ENCODE measurements at places on chromosomes 4 and X.

GRCh38 chr4:166280642-166281041 is 407.6 kb downstream of the TLL1 start:
- no peak for DNase-seq

DNA sequence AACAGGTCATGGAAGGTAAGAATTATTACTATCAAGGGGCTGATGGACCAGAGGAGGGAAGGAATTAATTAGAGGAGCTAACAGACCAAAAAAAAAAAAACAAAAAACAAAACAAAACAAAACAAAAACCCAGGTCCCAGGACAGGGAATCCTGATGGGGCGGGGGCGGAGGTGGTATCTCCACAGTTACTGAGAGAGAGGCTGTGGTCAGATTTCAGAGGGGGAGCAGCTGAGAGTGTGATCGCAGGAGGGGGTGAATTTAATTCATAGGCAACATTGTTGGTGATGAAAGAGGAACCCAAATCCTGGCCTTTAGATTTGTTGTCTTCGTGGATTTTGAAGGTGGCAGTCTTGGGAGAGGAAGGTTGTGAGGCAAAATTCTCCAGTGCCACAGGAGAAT is 389.4 kb downstream of the UNC5C start:
- DNase-seq, result no peak

DNA sequence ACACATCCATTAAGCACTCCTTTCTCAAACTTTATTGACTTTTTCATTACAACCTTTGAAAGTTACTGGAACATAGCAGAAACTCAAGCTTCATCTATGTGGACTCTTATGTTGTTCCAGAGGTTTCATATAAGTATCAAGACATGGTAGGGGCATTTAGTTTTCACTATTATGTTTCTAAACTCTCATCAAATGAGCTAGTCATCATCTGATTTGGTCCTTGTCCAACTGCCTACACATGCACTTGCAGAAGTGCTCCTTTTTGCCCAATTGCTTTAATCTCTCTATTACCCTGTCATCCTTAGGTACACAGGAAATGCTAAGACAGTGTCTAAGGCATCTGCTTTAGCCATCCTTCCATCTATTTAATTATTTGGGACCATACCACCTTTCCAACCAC is 42.2 kb upstream of the EPGN start:
- DNase-seq, result no peak

GRCh38 chrX:140765043-140765784 is 55.7 kb downstream of the LINC00632 start:
- no peak for DNase-seq

DNA sequence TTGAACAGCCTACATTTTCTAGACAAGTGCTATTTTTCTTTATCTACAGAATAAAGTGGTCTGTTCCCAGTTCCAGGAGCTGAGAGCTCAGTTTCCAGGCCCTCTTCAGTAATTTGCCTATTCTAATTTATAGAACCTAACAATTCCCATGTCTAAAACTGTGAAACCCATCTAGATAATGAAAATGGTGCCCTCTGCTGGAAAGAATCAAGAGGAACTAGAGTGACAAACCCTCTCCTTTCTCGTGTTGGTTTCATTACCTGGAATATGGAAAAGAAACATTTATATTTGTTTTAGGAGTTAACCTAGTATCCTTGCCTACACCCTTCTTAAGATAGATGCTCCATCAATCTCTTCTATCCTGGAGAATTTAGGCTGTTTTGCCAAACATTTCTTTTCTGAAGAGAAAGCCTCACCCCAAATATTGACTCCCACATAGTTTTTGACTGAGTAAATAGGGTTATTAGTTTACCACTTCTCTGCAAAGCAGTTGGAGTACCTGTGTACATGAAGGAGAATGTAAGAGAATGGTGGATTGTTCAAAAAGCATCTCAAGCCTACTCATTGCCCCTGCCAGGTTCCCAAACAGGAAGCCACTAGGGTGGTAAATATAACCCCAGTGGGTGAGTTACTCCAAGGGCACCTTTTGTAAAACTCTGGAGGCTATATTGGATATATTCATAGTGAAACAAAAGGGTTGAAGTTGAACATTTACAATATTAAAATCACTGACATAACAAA is 121.6 kb downstream of the RASL11B start:
- peak; percentile 48 for DNase-seq

GRCh38 chrX:45518552-45518951 is 317.9 kb upstream of the DIPK2B start:
- DNase-seq, result no peak

DNA sequence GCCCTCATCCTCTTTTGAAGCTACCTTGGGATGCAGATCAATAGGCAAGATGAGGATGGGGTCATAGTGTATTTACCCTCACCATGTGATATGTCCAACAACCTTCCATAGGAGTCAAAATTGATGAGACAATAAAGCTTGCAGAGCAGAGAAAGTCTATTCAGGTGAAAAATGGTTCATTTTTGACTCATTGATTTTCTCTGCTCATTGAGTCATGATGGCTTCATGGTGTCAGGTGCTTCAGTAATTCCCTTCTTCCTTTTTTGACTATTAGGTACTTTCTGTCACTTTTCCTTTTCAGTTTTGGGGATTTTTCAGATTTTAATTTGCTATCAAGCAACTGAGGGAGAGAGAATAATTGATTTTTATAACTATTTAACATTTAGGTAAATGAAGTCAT is 55.9 kb upstream of the IL2 start:
- DNase-seq, result no peak

GRCh38 chr4:74394476-74395136 is 29.7 kb downstream of the EREG start:
- no peak for DNase-seq

DNA sequence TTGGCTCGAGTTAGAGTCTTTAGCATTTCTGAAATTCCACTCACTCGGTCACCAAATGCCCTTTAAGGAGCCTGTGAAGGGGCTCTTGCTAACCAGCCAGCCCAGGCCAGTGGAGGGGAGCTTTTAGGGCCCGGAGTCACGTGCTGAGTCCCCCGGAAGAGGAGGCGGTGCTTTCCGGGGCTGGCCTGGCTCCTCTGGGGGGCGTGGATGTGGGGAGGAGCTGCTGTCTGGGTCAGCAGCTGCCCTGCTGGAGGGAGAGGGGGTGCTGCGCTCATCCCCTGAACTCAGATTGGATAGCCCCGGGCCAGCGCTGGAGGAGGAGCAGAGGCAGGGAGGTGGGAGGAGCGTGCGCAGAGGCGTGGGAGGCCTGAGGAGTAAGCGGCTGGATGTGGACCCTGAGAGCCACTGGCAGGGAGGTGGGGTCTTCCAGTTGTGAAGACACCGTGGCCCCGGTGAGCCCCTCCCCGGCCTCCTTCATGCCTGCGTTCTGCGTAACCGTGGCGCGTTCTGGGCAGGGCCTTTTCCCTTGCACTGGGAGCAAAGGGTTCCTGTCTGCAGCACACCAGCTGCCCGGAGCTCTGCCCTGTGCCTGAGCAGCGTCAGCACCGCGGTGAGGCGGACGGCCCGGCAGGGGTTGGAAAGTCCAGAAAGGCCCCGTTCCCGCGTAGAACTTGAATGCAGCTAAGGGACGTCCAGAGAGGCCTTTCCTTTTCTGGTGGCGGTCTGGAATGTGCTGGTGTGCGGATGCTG is 19.7 kb downstream of the MAEA start:
- DNase-seq, result no peak

DNA sequence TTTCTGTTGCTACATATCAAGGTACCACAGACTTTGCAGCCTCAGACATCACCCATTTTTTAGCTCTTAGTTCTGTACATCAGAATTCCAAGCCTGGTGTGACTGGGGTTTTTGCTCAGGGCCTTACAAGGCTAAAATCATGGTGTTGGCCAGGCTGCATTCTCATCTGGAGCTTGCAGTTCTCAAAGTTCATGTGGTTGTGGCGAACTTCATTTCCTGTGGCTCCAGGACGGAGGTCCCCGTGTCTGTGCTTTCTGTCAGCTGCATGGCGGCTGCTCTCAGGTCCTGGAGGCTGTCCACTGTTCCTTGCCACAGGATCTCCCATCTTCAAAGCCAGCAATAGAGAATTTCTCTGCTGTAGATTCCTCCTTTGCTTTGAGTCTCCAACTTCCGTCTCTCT is 157.4 kb downstream of the STIM2 start:
- no peak for DNase-seq

GRCh38 chr4:135184715-135185114 is 983.1 kb upstream of the PABPC4L start:
- no peak for DNase-seq

DNA sequence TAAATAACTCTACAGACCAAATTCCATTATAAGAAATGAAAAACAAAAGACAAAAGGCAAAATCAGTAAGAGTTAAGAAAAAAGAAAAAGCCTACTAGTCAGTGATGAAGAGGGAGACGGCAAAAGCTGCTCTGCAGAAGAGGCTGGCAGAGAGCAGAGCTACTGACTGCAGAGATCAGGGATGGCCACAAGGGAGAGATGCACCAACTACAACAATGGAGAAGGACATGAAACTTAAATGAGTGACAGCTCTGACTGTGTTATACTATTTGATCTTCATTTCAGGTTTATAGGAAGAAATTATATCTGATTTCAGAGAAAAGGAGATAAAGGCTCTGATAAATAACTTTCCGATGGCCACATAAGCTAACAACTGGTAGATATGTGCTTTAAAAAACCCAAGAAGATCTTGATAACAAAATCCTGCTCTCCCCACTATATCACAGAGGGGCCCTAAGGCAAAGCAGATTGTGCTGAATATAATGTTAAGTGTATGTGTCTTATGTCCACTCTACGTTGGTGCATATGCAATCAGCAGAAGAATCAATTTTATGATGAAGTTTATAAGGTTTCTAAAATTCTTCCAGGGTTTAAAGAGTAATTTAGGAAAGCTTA is 58.4 kb upstream of the COX18 start:
- DNase-seq, result no peak

DNA sequence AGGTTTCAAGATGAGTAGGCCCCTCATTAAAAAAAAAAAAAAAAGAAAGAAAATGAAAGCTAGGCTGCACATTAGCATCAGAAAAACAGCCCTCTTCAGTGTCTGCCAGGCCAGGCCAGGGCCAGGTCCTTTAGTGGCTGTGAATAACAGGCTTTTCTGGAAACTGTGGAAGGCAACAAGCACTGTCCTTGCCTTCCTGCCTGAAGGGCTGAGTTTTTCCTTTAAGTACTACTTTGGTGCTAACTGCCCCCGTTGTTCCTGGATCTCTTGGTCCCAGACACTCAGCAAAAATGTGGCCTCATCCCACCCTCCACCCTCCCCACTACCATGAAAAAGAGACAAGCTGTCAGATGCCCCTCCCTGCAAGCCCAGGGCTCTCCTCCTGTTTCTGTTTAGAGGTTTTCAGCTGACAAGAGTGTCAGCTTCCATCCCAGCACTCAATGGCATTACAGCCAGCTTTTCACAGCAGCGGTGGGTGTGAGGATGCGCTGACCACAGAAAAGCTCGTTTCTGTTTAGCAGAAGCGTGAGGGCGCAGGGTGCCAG is 174.2 kb downstream of the NHS start:
- peak; percentile 35 for DNase-seq

DNA sequence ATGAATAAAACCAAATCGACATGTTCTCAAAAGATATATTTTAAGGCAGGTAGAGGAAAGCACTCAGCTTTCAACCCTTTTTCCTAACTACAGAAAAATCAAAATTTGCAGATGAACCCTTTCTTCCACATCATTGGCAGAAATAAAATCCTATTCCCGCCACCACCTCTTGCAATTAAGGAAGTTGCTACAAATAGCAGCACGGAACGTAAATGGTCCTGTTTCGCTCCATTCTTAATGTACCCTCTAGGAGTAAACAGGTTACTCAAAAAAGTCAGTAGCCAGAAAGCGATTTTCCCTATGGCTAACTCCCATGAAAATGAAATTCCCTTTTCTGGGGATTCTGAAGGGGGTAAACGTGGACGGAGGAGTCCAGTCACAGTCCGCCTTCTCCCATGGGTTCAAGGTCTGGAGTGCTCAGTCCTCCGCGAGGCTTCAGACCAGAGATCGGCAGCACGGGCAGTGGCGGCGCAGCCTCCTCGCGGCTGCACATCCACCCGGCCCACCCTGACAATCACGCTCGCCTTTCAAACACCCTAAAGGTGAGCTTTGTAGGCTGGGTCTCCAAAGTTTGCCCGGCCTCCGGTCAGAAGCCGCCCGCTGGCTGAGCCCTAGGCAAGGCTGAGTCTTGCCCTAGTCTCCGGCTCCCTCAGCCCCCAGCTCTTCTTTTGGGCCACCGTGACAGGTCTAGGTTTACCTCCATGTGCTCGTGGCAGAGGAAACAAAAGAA is 1.8 kb downstream of the ATP11C start:
- no peak for DNase-seq
